Stimulated activated CD4-positive, alpha-beta T cell treated with anti-CD3 and anti-CD28 coated beads, Interleukin-15, amount 100 ng/mL, for 48 hours (primary cell): ENCODE measurements at places on chromosomes 1 and 21.

GRCh38 chr1:243269461-243269801 lies 13.6 kb downstream of the SDCCAG8 start:
- DNase-seq, result no peak

- DNase-seq, result no peak
Measured at GRCh38 chr1:203521812-203522211, 27.9 kb downstream of the OPTC start.

- DNase-seq, result no peak
Measured at GRCh38 chr1:232982238-232982944, 32.0 kb downstream of the NTPCR start.

GRCh38 chr1:84598846-84599741 lies 24.9 kb upstream of the CTBS start:
- DNase-seq, result no peak

- no peak for DNase-seq
Measured at GRCh38 chr1:181175356-181175910, 86.9 kb downstream of the IER5 start.

DNA sequence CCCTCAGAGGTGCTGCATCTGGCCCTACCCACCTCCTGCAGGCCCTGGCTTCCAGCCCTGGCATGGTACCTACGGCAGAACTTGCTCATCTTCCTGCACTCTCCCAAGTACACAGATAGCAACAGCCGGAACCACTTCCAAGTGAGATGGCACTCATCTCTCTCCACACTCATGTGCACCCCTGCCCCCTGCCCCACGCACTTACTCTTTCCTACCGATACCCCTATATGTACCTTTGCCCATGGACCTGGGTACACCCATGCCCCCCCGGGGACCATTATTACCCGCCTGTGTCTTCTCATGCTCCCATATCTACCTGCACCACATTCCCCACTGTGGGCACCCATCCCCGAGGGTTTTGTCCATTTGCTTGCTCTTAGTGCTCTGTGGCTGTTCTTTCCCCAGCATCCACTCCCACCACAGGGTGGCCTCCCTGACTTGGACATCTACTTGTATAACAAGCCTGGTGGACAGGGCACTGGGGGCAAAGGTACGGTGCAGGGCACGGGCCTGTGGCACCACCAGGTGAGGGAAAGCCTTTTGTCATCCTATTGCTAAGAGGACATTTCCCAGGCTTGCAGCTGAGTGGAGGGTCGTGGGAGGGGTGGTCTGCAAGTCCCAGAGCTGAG lies 14.7 kb downstream of the HYI start:
- DNase-seq, result no peak

- DNase-seq, result no peak
Measured at GRCh38 chr1:99975529-99975928, 5.7 kb downstream of the SLC35A3 start.

DNA sequence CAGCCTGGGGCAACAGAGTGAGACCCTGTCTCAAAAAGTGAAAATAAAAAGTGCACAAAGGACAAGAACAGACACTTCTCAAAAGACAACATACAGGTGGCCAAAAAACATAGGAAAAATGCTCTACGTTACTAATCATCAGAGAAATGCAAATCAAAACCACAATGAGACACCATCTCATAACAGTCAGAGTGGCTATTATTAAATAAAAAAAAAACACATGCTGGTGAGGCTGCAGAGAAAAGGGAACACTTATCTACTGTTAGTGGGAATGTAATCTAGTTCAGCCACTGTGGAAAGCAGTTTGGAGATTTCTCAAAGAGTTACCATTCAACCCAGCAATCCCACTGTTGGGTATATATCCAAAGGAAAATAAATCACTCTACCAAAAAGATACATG lies 173.2 kb downstream of the SMYD3 start:
- no peak for DNase-seq

GRCh38 chr1:217344712-217345111 lies 286.2 kb downstream of the GPATCH2 start:
- no peak for DNase-seq

DNA sequence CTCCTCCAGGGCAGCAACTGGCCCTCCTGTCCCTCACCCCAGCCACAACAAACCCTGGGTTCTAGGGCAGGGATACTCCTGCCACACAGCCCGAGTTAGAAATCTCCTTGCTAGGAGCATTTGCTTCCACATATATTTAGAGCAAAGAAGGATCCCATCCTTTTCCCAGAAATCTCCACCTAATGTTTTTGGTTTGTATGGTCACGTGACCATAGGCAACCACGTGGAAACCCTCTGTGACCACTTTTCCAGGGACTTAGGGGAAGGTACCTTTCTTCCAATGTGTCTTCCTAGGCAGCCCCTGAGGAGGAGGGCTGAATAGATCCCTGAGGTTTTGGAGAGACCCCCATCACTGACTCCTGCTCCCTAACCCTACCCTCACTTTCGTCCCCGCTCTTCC lies 25.5 kb downstream of the VANGL2 start:
- no peak for DNase-seq

- no peak for DNase-seq
Measured at GRCh38 chr1:183477986-183478781, 5.9 kb downstream of the SMG7 start.

- DNase-seq, result no peak
Measured at GRCh38 chr1:83725735-83726360, 273.1 kb downstream of the TTLL7 start.
